Stimulated activated CD8-positive, alpha-beta memory T cell treated with anti-CD3 and anti-CD28 coated beads, Interleukin-7, amount 100 ng/mL, for 1 hour (primary cell): ENCODE measurements at places on chromosomes 11 and 22.
A peak's percentile ranks its signal among the peaks of the same experiment; 100 is the strongest.

DNA sequence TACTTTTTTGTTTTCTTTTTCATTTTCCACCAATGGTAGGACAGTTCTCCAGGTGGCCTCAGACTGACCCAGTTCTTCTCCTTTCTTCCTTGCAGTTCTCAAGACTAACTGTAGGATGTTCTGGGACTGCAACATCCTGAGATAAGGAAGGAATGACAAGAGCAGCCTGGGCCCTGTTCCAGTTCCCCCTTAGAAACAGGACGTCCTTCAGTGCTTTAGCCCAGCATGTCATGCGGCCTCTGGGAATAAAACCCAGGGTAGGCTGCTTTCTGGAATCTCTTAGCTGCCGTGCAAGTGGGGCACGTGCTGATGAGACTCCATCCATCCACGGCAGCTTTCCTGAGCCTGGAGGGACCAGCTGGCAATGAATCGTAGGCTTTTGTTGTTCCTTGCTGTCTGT lies 24.0 kb upstream of the CADM1 start:
- DNase-seq = no peak

GRCh38 chr11:125952559-125952958 lies 6.7 kb downstream of the VSIG10L2 start:
- no peak for DNase-seq

DNA sequence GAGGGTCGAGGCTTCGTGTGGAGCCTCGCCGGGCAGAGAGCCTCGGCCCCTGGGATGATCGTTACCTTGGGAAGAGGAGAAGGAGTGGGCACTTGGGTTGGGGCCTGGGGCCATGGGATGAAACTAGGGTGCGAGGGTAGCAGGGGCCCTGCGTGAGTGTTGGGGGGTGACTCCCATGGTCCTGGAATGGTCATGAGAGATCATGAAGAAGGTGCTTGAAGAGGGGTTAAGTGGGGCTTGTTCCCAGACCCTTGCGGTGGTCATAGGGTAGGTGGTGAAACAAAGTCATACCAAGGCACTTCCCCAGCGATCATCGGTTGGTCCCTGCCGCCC lies 284 bp downstream of the CCS start:
- no peak for DNase-seq

DNA sequence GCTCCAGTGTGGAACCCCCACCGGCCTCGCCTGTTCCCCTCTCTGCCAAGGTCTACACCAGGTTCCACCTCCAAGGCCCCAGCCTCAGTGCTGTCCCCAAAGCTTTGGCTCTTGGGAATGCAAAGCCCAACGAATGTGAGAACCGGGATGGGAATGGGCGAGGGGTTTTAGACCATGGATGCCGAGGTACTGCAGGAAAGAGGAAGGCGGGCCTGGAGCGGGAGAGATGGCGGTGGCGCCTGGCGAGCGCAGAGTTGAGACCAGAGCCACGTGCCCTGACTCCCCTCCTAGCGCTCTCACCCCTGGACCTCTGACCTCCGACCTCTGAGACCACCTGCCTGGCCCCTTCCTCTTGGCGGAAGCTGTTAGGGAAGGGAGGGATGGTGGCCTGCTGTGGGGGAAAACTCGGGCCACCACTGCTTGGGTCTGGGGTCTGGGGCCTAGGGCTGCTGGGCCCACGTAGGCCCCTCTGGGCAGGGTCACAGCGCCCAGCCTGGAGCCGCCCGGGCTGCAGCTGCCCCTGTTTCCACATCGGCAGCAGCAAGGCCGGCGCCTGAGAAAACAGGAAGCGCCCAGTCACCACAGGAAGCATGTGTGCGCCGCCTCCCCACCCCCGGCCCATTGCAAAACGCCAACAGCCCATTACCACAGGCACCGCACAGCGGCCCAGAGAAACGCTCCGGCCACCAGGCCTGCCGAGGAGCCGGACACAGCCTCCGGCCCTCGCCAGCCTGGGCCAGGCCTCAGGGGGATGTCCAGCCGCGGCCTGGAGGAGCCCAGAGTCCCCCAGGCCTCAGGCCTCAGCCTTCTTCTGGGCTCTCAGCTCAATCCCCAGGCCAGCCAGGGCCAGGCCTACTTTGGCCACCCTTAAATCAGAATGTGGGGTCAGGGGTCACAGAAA lies 13.8 kb upstream of the SLC39A13 start:
- DNase-seq = no peak

DNA sequence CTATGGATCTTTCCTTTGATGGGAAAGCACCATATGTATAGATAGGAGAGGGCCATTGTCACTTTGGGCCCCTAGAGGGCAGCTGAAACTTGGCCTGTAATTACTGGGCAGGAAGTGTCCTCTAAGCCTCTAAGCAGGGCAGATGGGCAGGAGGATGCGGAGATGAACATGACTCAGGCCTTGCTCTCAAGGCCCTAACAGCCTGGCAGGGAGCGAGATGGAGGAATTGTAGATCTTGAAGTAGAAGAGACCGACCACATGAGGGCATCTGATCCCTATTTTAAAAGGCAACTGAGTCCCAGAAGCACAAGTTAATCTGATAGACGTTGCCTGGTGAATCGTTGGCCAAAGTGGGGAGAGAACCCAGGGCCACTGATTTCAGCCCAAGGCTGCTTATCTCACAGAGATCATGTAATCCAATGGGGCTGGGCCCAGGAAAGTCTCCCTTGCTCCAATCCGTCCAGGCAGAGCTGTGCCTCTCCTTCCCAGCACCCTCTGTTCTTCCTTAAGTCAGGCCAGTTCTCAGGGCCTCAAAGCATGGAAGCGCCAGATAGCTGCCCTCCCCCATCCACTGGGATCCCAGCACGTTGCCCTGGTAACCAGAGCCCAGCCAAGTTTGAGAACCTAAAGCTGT lies 2.5 kb upstream of the SEPTIN3 start:
- no peak for DNase-seq

GRCh38 chr11:111450480-111451320 lies 61.5 kb downstream of the BTG4 start:
- DNase-seq = no peak

DNA sequence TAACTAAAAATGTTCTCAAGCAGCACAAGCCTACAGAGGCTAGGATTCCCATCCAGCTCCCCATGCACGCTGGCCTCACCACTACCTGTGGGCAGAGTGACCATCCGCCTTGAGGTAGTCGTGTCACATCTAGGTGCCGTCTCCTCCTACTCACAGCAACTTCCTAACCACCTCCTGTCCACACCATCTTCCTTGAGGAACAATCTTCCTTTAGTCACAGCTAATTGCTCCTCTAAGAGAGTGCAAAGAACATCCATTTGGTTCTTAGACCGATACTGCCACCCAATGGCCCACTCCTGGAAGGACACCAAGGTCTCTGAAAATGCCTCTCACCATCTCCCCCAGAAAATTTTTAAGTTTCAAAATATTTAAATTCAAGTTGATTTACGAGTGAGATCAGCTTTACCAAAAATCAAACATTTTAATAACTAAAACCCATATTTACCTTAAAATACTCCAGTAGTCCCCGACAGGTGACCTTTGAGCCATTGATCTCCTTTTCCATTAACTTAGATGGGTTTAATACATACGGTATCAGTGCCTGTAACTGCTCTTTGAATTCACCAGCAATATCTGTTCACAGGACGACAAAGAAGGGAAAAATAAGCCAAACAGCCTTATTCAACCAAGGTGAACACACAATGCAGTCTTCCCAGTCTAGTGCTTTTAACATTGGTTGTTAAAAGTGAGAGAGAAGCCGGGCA lies 21.7 kb upstream of the PLAAT3 start:
- DNase-seq = peak; percentile 56

- no peak for DNase-seq
Measured at GRCh38 chr22:35631597-35631996, 14.5 kb upstream of the MB start.

DNA sequence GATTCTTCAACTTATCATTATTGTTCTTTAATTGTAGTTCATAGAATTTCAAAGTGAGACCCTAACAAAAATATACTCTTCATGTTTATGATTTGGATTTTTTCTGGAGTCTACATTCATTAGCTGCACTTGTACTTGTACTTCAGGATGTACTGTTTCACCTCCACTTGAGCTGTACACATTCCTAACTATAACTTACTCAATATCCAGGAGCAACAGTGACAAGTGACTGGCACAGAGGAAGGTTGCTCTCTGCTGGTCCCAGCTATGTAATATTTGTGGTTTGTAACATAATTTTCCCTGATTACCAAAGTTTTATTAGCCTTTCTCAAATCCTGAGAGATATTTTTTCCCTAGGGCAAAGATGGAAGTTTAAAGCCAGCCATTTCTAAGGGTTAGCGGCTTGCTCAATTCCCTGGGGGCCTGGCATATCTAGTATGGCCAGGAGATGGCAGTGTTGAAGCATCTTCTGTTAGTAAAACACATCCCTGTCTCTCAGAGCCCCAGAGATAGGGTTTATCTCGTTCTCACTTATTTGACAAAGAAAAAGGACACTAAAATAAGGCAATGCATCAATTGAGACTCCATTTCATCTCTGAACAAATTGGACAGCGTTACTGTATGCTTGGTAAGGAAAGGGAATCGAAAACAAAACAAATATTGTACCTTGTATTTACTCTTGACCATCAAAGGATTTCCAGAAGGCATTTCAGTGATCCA lies 14.2 kb downstream of the OR52A5 start:
- peak; percentile 3 for DNase-seq

GRCh38 chr11:9714272-9714940 lies 50.5 kb downstream of the SWAP70 start:
- DNase-seq = no peak

DNA sequence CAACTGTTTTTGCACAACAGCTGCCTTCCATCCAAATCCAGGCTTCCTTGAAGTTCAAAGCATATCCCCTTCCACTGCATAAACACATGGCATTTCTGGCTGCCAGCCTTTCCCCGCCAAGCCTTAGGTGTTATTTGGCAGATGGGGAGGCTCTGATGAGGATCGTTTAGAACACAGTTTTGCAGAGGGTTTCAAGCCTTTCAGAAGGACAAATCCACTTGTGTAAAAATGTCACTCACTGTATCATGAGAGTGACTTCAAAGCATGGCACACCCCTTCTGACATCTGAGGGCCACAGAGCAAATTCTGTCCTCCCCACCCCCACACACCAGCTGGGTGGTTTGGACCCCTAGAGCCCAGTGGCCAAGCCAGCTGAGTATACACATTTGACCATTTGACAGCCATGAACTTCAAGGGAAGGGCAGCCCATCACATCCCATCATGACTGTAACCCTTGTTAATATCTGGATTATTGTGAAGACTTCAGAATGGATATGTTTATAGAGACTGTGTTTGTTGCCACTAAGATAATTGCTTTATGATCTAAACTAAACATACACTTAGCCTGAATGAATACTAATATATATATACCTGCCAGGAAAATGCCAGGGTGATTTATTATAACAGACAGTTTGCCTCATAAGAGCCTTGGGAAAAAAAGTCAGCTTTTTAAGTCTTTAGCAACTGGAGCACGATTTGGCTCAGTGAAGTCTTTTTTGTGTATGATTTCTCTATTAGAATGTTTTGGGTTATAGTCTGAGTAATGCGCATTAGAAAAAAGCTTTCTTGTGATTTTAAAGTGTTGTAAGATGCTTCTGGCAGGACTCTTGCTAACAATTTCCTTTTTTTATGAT lies 31.9 kb downstream of the FBLN1 start:
- DNase-seq = no peak

- no peak for DNase-seq
Measured at GRCh38 chr11:134532921-134533421, 120.9 kb upstream of the B3GAT1 start.

DNA sequence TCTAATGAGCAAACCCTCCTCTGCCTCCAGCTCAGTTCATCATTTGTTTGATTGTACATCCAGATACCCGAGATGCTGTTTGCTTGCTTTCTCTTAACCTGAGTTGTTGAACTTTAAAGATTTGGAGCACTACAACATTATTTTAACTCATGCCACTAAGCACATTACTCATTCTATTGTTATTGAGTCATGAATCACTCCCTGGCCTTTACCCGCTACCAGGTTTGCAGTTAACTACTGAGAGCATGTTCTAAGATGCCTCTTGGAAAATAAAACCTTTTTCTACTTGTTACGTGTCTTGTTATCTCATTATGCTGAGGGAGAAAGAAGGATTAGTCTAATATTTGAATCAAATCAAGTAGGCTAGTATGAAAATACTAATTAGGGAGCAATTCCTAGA lies 720.6 kb upstream of the ANO5 start:
- no peak for DNase-seq

DNA sequence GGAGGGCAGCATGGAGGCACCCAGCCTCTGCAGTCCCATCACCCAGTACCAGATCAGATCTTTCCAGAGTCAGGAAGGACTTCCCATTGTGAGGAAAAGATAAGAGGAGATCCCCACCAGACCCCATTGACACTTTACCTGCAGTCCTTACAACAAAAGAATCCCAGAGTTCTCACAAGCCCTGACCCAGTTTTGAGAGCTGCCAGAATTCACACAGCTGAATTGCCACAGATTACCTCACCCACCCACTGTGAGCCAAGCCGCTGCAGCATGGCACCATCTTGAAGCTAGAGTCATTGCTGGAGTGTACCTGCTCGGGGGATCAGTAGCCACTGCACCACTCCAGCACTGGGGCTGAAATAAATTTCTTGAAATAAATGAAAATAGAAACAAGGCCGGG lies 91.8 kb upstream of the UBASH3B start:
- DNase-seq = no peak

GRCh38 chr11:93278976-93279375 lies 51.6 kb upstream of the DEUP1 start:
- DNase-seq = no peak

- DNase-seq = no peak
Measured at GRCh38 chr22:41687901-41688364, 734 bp downstream of the SNU13 start.

GRCh38 chr11:19232910-19233503 lies 7.7 kb downstream of the E2F8 start:
- DNase-seq = no peak

- no peak for DNase-seq
Measured at GRCh38 chr22:50257451-50258360, 3.8 kb downstream of the MAPK12 start.

- DNase-seq = no peak
Measured at GRCh38 chr11:96102664-96103078, 178.8 kb upstream of the MTMR2 start.

GRCh38 chr22:32617271-32617670 lies 142.7 kb downstream of the FBXO7 start:
- DNase-seq = no peak

GRCh38 chr22:46352691-46353386 lies 17.3 kb downstream of the TRMU start:
- DNase-seq = no peak

GRCh38 chr11:11788063-11788710 lies 53.6 kb upstream of the USP47 start:
- no peak for DNase-seq
